ENCODE measurements at places on chromosomes 2 and 18.

GRCh38 chr2:27077231-27077630, 1.2 kb upstream of the EMILIN1 start:
- DNase-seq = no peak

DNA sequence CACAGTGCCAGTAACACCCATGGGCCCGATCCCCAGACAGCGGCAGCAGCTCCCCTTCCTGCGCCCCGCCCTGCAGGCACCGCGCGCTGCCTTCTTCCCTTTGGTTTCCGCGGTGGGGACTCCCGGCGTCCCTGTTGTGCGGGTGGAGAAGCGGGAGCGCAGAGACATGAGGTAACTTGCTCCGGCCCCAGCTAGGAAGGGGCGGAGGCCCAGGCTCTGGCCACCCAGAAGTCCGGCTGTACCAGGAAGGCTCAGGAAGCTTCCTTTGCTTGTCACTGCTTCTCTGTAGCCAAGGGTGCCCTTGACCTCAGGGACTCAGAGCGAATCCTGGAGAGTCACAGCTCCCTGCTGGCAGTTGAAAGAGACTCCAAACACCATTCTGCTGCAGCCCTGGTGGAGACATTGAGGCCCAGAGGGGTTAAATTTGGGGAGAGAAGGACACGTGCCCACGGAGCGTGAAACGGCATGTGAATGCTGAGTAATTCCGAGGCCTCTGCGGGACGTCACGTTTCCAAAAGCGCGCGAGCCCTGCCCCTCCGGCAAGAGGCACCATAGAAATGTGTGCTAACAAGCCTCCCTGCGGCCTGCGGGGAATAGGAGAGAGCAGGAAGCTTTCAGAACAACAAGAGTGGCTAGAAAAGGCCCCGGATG, 6.7 kb upstream of the ADCY3 start:
- DNase-seq = no peak

- DNase-seq = no peak
Measured at GRCh38 chr2:43029186-43029585, 197.2 kb downstream of the ZFP36L2 start.

DNA sequence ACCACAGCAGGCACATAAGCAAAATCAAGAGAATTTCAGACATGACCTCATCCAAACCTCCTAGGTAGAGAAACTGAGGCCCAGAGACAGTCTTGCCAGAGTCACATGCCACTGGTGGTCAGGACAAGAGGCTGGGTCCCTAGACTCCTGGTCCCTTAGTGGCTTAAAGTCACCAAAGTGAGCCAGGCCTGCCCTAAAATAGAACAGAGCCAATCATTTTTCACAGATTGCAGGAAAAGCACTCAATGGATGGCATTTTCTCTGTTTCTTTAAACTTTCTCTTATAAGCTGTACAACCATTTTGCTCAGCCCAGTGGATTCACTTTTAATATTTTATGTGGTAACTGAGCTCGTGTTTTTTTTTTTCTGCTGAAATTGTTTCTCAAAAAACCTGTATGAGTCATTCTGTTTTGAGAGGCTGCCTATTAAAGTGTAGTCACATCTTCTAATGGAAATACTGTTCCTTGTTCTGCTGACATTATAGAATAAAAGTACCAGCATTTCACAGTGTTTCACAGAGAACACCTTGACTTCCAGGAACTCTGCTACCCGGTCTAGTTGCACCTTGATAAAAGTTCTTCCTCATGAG, 29.6 kb downstream of the STEAP3 start:
- DNase-seq = no peak

DNA sequence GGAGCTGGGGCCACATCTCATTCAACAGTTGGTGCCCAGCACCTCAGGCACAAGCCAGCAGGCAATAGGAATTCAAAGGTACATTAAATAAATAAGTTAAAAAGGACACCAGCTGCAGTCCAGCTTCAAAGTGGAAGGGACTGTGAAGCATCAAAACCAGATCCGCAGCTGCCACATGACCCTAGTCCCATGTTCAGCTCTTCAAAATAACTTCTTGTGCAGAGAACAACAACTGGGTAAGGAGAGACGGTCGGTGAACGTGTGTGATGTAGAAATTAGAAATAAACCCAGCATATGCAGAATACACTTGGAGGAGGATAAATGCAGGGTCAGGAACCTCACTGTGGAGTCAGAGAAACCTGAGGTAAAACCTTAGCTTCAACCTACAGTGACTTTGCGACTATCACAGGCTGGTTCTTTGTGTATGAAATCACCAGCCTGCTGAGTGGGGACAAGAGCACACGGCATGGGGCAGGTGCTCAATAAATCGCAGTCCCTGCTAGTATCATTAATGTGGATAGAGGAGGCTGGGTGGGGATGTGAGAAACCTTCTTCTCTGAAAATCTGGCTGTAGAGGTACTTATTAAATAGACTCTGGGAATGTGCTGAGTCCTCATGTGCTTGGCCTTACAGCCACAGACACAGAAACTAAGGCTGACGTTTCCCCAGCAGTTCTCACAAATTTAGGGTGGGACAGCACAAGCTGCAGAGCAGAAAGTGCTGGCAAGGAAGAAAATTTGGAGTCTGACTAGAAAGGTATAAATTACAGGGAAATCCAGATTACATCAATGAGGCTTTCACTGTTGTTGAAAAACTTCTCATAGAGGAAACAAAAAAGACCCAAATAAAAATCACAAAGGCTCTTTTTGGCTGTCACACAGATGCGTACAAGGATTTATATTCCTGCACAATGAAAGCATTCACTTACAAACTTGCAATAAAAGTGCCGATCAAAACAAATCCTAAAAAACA, 20.7 kb downstream of the FBXO15 start:
- no peak for DNase-seq

GRCh38 chr2:69250981-69251380, 136.0 kb downstream of the GFPT1 start:
- DNase-seq = no peak

DNA sequence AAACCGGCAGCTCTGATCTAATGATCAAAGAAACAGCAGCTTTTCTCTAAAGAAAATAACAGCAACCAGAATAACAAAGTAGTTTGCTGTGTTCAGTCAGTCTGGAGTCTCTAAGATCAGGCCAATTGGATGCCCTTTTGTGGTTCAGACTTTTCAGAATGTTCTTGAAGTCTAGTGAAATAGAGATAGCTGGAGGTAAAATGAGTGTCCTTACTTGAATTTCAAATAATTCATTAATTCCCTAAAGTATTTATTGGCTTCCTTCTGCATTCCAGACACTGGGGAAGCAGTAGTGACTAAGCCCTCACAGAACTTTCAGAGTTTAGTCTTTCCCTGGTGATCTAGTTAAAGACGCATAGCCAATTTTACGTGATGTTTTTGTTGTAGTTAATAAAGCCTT, 58.7 kb downstream of the C18orf54 start:
- no peak for DNase-seq

DNA sequence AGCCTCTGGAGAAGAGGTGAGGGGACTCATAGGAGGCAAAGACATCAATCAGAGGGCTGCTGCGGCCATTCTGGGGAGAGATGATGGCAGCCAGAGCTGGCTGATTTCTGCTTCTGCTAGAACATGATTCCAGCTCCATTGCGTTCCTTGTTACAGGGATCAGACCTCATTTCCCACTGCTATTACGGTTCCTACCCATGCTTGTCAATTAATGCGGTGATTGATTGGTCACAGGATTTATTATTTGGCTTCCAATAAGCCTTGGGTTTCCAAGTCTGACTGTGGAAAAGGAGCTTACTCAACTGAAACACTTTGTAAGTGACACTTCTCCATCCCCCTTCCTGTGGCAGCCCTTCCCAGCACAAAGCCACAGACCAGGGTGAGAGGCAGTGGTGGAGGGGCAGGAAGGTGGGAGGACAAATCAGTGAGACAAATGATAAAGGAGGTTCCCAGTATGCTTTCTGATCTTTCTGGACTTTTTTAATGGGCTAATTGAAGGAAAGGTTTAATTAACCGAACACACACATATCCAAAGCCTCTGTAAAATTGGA, 26.8 kb upstream of the CTLA4 start:
- DNase-seq = no peak

DNA sequence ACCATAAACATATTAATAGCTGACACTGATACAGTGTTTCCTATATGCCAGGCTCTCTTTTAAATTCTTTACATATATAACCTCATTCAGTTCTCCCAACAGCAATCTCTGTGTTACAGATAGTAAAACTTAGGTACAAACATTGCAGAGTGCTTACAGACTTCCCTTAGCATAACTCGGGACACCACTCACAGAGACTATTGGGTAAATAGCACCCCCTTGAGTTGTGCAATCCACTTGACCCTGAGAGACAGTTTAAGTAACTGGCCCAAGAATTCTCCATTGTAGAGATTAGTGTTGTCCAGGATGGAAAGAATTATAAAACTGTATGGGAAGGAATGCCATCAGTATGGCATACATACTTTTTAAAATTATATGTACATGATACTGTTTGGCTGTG, 110.1 kb downstream of the POLE4 start:
- no peak for DNase-seq

DNA sequence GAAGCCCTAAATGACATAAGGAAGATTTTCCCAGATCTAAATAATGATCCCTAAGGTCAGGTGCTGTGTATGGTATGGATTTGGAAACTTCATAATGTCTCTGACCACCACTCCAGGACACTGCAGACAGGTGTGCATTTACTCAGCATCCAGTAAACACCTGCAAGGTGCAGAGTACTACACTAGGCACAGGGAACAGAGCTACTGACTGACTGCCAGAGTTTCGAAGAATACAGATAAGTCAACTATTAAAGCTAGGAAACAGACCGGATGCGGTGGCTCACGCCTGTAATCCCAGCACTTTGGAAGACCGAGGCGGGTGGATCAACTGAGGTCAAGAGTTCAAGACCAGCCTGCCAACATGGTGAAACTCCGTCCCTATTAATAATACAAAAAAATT, 65.0 kb downstream of the ATP8B1 start:
- DNase-seq = no peak

GRCh38 chr18:28412521-28412920, 235.6 kb upstream of the CDH2 start:
- DNase-seq = no peak

DNA sequence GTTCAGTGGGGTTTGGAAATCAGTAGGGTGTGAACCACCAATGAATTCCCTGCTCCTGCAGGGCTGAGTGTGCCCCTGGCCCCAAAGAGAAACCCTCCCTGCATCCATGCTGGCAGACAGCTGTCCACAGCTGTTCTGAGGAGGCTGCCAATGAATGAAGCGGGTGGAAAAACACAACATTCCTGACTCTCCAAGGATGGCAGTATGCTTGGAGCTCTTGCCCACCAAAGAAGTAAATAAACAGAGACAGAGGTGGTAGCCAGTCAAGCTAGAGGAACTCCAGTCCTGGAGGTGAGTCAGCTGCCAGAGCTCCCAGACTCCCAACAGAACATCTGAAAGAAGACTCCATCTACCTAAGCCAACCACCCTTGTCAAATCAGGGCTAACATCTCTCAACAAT, 6.2 kb downstream of the ZBTB7C start:
- DNase-seq = no peak

DNA sequence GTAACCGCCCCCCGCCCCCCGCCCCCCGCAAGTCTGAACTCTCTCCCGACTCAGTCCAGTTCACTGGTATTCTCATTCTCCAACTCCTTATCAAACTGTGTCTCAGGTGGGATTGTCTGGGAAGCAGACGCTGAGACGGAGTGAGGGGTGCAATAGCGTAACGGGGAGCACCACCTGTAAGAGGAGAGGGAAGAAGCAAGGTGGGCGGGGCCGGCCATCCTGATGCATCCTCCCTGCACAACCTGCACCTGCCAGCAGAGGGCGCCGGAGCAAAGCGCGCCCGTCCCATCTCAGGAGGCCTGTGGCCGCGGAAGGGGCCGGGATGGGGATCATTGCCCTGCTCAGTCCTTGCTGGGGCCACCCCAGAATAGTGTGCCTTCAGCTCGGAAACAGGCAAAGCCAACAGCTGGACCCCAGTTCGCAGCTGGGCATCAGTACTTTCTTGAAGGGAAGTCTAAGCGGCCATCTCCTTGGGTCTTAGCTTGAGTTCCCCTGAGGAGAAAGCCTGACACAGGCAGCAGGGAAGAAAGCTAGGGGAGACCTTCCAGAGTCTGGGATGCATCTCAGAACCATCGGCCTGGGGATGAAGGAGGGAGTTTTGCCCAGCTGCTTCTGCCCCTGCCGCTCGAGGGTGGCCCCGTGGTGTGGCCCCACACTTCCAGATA, 208.0 kb downstream of the TFCP2L1 start:
- peak; percentile 84 for DNase-seq

- no peak for DNase-seq
Measured at GRCh38 chr18:70826571-70826970, 537.7 kb downstream of the SOCS6 start.

DNA sequence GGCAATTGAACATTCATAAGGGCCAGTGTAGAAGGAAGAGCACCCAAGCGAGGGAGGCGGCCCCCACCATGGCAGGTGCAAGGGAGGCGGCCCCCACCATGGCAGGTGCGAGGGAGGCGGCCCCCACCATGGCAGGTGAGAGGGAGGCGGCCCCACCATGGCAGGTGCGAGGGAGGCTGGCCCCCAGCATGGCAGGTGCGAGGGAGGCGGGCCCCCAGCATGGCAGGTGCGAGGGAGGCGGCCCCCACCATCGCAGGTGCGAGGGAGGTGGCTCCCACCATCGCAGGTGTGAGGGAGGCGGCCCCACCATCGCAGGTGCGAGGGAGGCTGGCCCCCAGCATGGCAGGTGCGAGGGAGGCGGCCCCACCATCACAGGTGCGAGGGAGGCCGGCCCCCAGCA, 24.7 kb upstream of the GPC1 start:
- no peak for DNase-seq

GRCh38 chr18:78875016-78875777, 104.4 kb upstream of the SALL3 start:
- peak; percentile 53 for DNase-seq

GRCh38 chr18:10142496-10143160, 228.8 kb downstream of the VAPA start:
- DNase-seq = no peak

Measured in glutamatergic neuron (in vitro differentiated cells).